ENCODE measurements at places on chromosomes 3 and 15. TPM values are rescaled to one million over a fixed set of nuclear protein-coding genes. Genes with fewer than 3 reads are reported as not detected.

DNA sequence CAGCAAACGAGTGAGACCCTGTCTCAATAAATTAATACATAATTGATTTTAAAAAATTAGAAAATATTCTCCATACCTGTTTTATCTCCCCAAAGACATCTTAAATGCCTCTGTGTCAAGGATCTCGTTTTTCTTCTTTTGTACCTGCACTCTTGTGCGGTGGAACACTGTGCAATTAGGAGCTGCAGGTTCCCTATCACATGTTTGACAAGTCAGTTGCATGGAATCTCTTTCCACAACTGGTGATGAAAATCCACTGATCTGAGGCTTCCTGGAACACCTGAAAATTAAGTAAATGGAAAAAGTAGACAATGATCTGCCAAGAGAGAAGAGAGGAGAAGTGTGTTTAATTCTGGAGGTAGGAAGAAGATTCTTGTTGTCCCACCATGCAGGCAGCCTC lies 3.0 kb upstream of the SNX22 start:
- no peak for DNase-seq

- DNase-seq = no peak
Measured at GRCh38 chr3:84961521-84962255, 2.9 kb downstream of the CADM2 start.

DNA sequence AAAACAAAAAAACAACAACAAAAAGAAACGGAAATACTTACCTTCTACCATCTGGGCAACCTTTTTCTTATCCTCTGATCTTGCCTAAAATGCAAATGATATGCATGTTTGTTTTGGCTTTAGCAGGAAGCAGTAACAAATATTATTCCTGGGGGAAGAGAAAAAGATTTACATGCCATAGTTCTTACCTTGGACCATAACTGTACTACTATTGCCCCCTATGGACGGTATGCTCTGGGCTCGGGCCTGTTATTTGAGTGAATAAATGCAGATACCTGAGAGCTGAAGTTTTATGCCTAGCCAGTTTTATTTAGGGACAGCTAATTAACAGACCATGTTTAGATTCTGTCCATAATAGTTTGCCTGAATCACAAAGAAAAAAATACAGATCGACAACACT lies 12.6 kb upstream of the STARD5 start:
- DNase-seq = peak; percentile 23

- DNase-seq = no peak
Measured at GRCh38 chr3:53813229-53813628, 33.0 kb downstream of the CHDH start.

DNA sequence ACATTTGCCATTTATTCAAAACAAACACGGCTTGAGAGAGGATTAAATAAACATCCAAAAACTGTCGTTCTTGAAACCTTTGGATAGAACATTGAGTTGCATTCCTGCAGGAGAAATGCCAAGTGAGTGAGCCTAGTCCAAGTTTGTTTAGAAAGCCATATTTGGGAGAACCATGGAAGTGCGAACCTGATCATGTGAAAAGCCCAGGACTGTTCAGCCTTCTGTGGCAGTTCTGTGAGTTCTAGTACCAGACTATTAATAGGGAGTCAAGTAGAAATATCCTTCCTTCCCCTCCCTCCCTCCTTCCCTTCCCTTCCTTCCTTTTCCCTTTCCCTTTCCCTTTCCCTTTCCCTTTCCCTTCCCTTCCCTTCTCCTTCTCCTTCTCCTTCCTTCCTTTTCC lies 470.4 kb downstream of the LPP start:
- no peak for DNase-seq

PPP1R14D gene
- total RNA-seq = not detected

GRCh38 chr3:131602011-131602779 lies 99.4 kb upstream of the MRPL3 start:
- DNase-seq = no peak

CYP1A1 gene
- total RNA-seq = 7.6 TPM

DNA sequence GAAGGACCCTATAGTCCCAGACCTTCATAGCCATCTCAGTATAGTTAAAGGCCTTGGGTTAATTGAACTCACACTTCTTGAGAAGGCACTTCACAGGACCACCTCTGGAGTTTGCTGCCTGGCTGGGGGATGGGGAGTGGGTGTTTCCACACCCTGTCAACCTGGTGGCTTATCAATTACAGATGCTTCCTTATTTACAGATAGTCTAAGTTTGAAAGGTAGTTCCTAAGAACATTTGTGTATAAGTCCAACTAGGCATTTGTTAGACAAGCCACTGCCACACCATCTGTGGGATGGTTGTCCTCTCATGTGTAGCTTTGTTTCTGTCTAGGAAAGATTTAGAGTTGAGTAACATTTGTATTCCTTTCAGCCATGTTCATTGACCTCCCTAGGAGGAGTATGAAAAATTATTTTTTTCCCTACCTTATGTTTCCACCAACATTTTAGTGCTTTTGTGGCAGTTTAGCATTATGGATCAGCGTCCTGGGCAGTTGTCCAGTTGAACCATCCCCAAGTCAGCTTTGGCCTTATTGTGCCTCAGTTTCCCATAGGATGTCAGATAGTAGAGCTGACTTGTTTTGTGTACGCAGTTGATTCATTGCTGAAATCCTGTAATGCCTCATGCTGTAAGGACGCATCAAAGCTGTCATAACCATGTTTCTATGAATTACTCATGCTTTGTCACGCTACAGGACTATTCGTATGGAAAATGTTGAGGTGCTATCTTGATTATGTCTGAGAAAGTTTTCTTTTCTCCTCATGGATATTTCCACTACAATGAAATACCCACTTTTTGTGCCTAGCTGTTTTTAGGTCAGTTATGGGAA lies 21.2 kb upstream of the SIAH2 start:
- no peak for DNase-seq

TJP1 gene
- total RNA-seq = 128 TPM
